ENCODE measurements at places on chromosomes 11 and 22.

DNA sequence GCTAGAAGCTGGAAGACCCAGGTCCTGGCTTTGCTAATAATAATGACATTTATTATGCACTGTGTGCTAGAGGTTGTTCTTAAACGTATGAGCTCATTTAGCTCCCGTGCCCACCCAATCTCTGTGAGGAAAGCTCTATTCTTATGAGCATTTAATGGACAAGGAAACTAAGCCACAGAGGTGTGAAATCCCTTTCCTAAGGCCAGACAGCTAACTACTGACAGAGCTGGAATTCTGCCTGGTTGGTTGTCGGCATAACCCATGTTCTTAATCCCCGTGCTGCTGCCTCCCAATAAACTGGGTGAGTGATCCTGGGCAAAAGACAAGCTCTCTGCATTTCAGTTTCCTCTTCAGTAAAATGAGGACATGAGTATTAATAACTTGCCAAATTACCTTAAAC lies 49.4 kb downstream of the SNX19 start:
- no peak for DNase-seq

DNA sequence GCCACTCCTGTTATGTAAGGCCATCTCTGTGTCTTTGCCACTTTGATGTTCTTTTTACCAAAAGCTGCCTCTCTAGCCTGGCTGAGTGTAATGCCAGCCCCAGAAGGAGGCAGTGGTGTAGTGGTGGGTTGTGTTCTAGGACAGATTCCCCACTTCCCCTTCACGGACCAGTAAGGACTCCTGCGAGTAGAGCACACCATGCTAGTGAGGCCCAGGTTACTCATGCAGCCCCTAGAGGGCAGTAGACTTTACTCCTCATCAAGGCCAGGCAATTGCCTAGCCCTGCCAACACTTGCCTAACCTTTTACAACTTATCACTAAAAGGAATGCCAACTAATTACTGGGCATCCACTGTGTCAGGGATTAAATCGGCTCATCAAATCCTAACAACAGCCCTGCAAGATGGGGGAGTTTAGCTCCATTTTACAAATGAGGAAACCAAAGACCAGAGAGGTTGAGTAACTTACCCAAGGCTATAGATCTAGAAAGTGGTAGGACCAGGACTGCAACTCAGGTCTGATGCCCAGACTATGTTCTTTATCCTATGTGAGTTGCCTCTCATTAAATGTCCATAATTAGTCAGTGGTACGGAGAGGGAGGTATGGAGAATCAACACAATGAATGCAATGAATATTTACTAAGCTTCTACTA lies 75.3 kb downstream of the APIP start:
- no peak for DNase-seq

DNA sequence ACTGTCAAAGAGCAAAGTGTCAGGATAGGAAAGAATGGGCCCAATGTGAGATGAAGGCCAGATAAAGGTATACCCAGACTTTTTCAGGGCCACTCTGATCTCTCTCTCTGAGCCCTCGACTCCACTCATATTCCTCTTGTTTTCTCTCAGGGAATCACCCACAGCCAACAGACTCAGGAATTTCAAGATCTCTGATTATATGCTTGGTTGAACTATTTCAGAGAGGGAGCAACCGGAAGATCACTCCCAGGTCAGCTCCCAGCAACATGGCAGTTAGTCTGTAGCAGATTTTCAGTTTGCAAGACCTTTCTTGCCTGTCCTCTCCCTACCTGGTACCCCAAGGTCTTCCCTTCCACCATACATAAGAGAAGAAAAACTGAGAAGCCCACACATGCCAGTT lies 102.5 kb downstream of the C11orf58 start:
- DNase-seq = no peak

DNA sequence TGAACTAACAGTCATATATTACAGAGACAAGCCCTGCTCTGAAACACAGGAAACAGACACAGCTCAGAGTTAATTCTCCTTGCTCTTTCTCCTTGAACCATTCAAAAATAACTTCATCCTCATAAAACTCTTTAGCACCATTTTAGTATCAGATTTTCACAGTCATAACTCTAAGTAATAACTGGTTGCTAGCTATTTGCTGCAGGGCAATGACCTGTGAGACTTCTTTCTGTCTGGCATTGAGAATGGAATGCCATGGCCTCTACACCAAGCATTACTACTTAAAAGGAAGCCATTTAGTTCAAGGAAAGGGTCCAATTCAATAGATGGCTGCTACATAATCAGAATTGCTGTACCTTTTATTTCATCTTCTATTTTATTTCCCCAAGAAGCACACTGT lies 186.6 kb upstream of the CCDC90B start:
- DNase-seq = no peak

GRCh38 chr11:30346068-30346688 lies 23.3 kb downstream of the ARL14EP start:
- no peak for DNase-seq

DNA sequence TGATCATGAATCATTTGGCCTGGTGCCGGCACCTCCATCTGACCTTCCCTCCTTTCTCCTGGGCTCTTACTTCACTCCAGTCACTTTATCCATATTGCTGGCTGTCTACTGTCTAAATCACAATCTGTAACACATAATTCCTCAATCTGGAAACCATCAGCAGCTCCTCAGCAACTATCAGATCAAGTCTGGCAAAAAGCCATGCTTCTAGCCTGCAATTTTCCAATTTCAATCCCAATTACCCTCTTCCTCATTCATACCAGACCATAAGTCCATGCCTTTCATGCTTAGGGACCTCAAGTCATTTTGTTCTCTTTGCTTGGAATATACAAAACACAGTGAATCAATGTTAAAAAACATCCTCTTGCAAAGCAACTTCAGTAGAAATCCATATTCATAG lies 882.8 kb upstream of the ANO3 start:
- DNase-seq = no peak

DNA sequence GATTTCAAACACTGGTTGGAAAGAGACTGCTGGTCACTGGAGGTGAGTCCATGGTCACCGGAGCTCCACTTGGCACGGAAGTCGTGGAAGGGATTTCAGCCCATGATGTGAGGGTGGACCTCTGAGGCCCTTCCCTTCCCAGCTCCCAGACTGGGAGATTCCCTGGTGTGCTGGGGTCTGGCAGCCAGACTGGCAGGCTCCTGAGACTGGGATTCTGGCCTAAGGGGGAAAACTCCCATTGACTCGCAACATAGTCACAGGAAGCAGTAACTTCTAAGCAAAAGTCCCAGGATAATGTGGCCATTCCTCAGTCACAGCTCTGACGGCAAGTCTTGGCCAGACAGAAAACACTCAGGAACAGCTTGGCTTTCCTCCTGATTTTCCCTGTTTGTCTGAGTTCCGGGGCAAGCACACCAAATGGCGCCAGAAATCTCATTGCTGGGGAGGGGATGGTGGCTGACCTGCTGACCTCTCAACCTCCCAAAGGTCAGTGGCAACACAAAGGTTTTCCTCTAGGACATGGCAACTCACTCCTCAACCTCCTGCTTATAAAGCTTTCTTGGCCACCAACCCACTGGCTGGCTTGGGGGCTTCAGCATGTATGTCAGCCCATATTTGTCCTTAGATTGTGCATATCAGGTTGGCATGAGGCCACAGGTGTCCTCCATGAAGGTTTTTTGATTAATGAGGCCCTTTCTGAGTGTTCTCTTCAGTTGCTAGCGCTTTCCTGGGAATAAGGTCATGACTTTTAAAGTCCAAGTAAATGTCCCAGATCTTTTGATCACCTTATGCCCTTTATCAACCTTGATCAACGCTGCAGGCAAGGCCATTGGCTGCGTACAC lies 99.5 kb downstream of the CCDC81 start:
- DNase-seq = no peak

DNA sequence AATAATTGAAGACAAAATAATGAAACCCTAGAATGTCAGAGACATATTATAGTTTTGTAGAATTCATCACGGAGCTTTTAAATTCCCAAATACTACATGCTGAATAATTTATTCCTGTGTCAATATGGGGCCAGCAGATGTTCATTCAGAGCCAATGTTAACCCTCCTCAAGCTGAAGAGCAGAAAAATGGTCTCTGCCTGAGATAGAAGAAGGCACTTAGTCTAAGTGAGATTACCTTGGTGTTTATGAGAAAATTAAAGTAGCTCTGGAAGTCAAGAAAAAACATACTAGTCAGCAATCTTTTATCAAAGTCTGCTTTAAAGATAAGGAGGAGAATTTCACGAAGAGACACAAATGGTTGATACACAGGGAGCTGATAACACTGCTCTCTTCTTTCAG lies 328.2 kb downstream of the TTC28 start:
- DNase-seq = no peak

GRCh38 chr22:30167734-30168133 lies 78.8 kb downstream of the LIF start:
- no peak for DNase-seq

DNA sequence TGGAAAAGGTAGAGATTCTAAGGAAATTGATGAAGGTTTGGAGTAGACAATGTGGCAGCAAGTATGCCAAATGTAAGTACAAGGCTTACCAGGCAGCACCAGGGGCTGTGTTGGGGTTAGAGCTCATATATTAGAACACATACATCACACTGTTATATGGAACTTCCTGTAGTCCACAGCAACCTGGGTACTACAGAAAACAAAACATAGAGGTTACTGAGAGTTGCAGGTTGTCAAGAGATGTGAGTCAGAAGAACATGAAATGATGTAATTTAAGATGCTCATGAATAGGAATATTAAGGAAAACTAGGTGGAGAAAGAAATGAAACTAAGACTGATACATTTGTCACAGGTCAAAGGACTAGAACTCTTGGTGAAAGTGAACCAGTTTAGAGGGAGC lies 22.0 kb downstream of the FAT3 start:
- no peak for DNase-seq

GRCh38 chr11:1029051-1029450 lies 7.5 kb downstream of the MUC6 start:
- no peak for DNase-seq

- DNase-seq = no peak
Measured at GRCh38 chr22:30460147-30460546, 11.7 kb downstream of the SEC14L3 start.

- no peak for DNase-seq
Measured at GRCh38 chr11:78612721-78613377, 38.2 kb upstream of the NARS2 start.

DNA sequence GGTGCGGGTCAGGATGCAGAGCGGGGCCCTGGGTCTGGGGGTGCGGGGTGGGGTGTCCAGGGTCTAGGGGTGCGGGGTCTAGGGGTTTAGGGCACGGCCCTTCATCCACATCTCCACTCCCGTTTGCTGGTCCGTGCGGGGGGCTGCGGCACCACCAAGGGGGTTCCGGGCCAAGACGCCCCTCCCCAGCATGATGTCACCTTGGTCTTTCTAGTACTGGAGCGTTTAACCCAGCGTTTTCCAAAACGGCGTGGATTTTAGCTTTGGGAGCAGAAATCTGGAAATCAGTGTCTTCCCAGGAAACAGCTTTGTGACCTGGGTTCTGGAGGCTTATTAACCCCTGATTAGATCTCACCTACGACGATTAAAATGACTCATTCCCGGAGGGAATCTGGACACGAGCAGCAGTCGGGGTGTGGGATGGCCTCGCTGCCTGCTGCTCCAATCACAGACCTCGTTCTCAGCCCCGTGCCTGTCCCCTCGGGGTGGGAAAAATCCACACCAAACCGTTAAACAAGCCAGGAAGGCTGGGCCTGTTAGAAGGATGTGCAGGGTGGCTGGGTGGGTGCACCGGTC lies 759 bp downstream of the AP2A2 start:
- DNase-seq = no peak

DNA sequence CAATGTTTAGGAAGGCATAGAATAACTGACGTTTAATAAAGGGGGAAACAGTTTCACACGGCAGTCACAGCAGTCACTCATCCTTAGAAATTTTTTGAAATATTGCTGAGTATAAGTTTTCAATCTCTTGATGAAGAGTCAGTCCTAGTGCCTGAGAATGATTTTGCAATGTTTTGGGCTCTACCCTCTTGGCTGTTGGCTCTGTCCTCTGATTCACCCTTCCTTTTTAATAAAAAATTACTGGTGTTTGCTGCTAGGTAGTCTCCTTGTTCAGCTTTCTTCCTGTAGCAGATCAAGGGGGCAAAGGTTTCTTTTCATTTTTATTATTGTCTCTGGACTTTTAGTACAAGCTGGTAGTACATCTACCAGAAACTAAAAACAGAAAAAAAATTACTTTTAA lies 194.3 kb upstream of the ANO3 start:
- DNase-seq = no peak

DNA sequence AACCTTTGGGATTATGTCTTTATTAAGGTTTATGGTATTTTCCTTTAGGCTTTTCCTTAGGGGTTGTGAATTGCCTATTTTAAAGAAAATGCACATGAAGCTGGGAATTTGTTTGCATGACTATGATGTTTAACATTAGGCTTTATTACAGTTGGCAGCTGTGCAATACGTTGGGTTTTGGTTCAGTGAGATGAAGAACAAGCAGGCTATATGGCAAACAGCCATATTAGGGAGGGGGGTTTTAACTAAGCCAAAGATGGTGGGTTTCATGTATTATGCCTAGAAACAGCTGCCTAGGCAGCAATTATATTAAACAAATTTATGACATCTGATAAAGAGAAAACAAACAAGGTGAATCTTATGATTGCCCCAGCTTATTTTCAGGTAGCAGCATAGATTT lies 880.8 kb downstream of the FAM181B start:
- no peak for DNase-seq

GRCh38 chr11:10522276-10522675 lies 18.7 kb downstream of the RNF141 start:
- DNase-seq = no peak

DNA sequence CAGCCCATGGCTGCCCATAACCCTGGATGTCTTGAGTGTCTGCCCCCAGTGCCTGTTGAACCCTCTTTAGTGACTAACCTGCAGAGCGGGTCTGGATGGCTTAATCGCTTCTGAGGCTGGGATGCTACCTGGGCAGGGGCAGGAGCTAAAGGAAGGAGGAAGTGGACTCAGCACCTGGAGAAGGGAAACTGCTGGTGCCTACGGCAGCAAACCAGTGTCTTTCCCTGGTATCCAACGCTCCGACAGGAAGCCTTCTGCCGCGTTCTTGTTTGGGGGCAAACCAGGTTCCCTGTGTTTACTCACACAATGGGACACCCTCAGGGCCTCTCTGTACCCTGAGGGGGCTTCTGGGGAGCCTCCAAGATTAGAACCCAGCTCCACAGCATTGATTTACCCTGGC lies 38.1 kb upstream of the B3GAT1 start:
- peak; percentile 79 for DNase-seq

DNA sequence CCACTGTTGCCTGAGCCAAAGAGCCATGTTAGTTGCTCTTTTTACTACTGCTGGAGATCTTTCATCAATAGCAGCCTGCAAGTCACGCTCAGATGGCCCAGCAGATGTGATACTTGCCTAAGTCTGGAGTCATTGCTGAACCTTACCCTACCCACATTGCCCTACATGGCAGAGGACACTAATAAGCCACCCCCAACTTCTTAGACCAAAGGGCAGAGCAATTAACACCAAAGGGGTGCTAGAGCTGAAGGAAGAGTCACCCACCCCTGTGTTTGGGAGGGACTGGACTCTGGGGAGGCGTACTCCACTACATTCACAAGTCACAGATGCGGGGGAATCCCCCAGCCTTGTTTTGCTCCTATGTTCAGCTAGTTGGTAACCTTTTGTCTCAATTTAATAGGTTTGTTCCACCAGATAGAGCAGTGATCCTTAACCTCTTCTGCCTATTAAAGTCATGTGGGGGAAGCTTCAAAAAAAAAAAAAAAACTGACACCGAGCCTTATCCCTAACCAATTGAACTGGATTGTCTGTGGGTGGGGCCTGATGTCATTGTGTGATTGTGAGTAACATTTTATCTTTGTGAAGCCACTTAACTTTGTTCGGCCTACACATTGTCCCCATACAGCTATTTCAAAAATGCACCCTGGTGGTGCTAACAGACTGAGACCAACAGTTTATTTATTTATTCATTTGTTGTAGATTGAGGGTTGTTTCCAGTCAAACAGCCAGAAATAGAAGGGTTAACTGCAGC lies 13.1 kb downstream of the ADM start:
- no peak for DNase-seq

All from mesenteric fat pad (tissue), 1 donor.